ENCODE measurements at places on chromosomes 6 and 20. TPM values are rescaled to one million over a fixed set of nuclear protein-coding genes. Genes with fewer than 3 reads are reported as not detected.

- DNase-seq = no peak
Measured at GRCh38 chr6:139407718-139408222, 33.3 kb upstream of the CITED2 start.

BPIFB1 gene
- total RNA-seq = not detected

DNA sequence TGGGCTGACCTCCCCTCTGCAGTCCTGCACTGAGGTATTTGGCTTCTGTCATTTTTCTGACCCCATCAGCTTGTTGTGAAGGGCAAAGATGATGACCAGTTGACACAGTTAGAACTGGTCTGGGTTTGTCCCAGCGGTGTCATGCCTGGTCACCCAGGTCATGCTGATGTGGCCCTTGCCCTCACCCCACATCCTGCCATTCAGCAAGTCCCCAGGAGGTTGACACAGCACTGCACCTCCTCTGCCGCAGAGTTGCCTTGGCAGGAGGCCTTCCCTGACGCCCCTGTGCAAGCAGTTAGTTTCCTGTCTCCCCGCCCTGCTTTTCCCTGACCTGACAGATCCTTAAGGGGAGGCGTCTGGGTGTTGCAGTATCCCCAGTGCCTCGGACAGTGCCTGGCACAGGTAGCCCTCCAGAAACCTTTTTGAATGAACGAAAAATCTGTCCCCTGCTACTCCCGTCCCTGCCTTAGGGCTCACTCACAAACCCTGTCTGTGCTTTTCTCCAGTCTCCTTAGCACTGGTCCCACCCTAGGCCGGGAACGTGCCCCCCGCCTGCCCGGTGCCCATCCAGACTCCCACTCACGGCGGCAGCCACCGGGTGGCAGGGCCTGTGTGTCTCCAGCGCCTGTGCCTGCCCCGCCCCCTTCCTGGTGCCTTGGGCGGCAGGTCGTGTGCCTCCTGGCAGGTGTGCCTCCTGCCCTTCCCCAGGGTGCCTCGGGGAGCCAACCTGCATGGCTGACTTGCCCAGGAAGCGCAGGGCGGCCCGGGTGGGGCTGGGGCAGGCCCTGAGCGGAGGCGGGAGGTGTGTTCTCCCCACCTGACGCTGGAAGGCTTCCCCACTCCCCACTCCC, 146.3 kb upstream of the RNF24 start:
- no peak for DNase-seq

- no peak for DNase-seq
Measured at GRCh38 chr6:37287519-37288157, 29.7 kb upstream of the TMEM217 start.

DNA sequence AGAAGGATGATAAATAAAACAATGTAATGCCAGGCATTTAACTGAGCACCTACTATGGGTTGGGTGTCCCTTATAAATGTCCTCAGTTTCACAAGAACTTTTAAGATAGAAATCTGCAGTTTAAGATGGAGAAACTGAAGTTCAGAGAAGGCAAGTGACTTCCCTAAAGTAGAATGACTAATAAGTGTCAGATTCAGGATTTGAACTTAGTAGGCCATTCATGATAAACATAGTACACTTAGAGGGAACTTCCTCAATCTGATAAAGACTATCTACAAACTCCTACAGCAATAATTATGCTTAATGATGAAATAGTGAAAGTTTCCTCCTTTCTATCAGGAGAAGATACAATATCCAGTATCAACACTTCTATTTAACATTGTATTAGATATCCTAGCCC, 43.9 kb downstream of the NCR2 start:
- DNase-seq = no peak

DNA sequence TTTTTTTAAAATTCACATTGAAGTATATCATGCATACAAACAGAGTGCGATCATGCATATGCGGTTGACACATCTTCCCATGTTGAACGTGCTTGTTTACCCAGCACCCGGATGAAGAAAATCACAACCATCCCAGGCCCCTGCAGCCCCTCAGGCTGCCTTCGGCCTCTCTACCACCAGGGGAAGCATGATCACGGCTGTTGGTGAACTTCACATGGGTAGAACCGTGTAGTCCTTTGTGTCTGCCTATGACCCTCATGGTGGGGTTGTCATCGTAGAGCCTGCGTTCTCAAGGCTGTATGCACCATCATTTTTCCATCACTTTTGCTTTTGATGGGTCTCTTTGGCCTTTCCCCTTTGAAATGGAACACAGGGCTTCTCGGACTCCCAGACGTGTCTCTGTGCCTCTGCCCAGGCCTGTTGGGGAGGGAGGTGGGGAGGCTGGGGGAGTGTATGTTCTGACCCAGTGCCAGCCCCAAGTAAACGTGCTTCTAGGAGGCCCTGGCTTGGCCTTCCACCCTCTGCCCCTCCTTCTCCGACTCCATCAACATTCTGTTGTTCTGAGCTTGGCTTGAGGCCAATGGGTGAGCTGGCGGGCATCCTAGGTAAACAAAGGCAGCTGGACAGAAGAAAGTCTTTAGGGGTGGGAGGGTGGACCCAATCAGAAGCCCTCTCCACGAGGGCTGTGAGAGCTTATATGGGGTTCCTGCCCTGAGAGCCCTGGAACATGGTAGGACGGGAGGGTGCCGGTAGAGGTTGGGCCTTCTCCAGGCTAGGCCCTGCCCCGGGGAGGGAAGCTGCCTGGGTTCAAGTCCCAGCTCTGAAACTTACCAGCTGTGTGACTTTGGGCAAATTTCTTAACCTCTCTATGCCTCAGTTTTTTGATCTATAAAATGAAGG, 39.7 kb downstream of the TGM2 start:
- no peak for DNase-seq

- DNase-seq = no peak
Measured at GRCh38 chr6:11586117-11586516, 48.6 kb downstream of the TMEM170B start.

DNA sequence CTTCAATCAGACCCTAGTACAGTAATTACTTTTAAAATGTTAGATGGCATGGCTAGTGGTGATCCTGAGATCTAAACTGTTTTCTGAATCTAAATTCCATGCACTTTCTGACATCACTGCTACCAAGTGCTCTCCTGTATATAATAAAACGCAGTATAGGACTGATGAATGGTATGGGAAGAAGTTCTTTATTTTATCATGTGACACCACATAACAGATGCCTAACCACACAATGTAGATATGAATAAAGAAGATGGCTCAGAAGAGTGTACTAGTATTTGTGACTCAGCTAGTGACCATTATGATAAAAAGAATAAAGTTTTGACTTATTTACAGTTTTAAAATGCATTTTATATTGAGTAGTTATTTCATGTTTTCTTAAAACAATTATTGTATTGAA, 8.5 kb downstream of the NDUFAF4 start:
- DNase-seq = no peak

OOEP gene
- 0.35 TPM for total RNA-seq

ENPP5 gene
- 13.4 TPM for total RNA-seq

FRS3 gene
- total RNA-seq = 5.7 TPM

SOX18 gene
- total RNA-seq = not detected

DNA sequence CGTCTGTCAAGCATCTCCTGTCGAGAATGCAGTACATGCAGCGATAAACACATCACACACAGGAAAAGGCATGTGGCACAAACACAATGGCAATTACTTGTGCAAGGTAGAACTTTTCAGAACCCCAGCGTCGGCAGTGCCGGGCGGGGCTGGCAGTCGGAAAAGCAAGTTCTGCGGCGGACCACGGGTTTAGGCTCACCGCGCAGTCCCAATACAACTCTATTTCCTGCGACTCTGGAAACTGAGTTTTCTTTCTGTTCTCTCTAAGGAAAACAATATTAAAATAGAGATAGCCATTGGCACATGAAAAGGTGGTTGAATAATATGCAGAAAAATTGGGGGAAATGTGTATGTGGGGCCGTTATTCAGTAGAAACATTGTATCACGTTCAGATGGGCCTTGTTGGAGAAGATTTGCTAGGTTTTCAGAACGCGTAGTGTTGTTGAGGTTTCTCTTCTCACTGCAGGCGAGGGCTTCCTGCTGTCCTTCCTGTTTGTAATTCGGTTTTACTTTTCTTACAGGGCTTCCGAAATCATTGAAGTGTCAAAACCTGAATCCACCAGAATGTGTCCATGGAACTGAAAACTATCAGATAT, 369.5 kb downstream of the THBS2 start:
- no peak for DNase-seq

- no peak for DNase-seq
Measured at GRCh38 chr6:11921751-11922150, 90.4 kb upstream of the HIVEP1 start.

- DNase-seq = no peak
Measured at GRCh38 chr6:127381384-127381783, 38.0 kb upstream of the ECHDC1 start.

GRCh38 chr6:128803911-128804310, 79.0 kb upstream of the LAMA2 start:
- no peak for DNase-seq

GRCh38 chr6:24991810-24992467, 56.2 kb upstream of the RIPOR2 start:
- peak; percentile 47 for DNase-seq

GRCh38 chr6:157811476-157812173, 11.4 kb upstream of the SNX9 start:
- DNase-seq = no peak

RAET1G gene
- total RNA-seq = not detected

- no peak for DNase-seq
Measured at GRCh38 chr6:125102891-125103290, 50.7 kb upstream of the TPD52L1 start.

- DNase-seq = no peak
Measured at GRCh38 chr6:135305684-135306083, 124.6 kb downstream of the MYB start.

VGLL2 gene
- total RNA-seq = not detected

DNA sequence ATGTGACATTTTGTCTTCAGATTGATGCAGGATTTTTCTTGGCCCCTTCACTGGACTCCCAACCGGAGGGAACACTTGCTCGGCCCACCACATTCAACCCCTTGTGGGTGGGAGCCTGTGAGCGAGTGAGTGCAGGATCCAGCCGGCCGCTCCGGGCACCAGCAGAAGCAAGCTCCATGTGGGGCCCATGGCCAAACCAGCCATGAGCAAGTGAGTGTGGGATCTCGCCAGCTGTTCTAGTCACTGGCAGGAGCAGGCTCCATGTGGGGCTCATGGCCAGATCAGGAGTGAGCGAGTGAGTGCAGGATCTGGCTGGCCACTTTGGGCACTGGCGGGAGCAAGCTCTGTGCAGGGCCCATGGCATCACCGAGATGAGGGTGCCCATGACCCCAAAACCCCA, 42.6 kb downstream of the OSTM1 start:
- DNase-seq = no peak

- no peak for DNase-seq
Measured at GRCh38 chr6:34491091-34491430, 25.2 kb downstream of the PACSIN1 start.

DNA sequence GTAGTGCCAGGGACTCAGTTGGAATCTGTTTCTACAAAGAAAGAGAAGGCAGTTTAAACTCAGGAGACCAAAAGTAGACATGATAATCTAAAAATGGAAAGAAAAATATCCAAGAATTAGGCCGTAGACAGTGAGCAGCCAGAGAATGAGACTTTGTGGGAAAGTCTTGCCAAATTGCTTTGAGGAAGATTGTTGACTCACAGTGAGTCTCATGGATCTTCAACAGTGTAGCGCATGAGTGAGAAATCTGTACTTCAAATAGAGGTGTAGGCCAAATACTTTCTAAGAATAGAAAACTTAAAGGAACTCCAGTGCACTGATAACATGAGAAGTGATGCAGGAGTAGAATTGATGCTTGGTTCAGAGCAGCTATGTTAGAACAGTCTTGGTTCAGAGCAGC, 284.5 kb downstream of the HTR1B start:
- no peak for DNase-seq

- no peak for DNase-seq
Measured at GRCh38 chr6:142152746-142153145, 5.7 kb downstream of the VTA1 start.

DNA sequence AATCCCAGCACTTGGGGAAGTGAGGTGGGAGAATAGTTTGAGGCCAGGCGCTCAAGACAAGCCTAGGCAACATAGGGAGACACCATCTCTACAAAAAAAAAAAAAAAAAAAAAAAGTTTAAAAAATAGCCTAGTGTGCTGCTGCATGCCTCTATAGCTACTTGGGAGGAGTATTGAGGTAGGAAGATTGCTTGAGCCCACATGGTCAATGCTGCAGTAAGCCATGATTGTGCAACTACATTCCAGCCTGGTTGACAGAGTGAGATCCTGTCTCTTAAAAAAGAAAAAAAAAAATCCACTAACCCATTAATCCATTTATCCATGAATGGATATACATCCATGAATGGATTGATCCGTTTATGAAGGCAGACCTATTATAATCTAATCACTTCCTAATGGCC, 1064.6 kb upstream of the EYS start:
- DNase-seq = no peak

DNA sequence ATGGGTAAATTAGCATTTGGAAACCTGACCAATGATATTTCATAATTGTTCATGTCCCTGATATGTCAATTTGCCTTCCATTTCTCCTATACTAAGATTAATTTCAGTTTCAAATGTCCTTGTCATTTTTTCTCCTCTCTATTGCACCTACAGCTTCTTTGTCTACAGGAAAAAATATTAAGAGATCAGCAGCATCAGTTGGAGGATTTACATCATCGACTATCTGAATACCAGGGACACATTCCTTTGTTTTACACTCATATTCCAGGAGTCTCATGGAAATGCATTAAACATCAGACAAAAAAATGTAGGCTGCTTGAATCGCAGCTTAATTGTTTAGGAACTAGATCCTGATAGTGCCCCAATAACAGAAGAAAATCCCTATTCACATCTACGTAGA, 188.2 kb downstream of the PRKN start:
- no peak for DNase-seq

KCNB1 gene
- total RNA-seq = 0.09 TPM

DNA sequence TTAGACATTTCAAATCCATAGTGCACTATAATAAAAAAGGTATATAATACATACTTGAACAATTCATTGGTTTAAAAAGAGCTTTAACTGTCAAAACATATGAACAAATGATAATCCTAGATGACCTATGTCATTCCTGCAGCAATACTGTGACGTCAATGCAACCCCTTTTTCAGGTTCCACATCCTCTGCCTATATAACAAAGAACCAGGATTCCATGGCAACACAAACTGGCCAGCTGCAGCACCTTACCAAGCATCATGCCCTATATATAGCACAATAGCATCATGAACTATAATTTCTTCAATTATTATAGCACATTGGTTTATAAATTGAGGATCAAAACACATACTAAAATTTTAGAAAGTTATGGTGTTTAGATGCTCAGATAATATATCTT, 578 bp upstream of the PTCHD4 start:
- no peak for DNase-seq
